ENCODE measurements at places on chromosomes 6 and 20.

DNA sequence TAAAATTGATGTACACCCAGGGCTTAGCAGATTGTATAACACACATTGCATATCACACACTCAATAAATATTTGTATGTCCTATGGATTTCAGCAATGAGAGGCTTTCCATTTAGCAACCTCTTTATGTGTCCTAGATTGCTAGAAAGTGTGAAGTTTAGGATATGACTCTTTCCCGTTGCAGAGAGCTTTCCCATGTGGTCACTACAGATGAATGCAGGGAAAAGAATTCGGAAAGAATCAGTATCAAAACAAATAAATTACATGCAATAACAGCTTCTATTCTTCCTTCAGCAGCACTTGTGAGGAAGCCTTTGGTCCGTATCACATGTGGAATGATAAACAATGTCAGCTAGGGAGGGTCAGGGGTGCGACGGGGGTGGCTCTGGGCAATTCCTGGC is 870.1 kb downstream of the C6orf118 start:
- no peak for DNase-seq

GRCh38 chr6:85610182-85610895 is 16.7 kb upstream of the SNX14 start:
- no peak for DNase-seq

GRCh38 chr6:21986703-21987102 is 310.1 kb downstream of the PRL start:
- DNase-seq = no peak

- DNase-seq = no peak
Observed at GRCh38 chr6:100342830-100343229, 121.9 kb downstream of the SIM1 start.

DNA sequence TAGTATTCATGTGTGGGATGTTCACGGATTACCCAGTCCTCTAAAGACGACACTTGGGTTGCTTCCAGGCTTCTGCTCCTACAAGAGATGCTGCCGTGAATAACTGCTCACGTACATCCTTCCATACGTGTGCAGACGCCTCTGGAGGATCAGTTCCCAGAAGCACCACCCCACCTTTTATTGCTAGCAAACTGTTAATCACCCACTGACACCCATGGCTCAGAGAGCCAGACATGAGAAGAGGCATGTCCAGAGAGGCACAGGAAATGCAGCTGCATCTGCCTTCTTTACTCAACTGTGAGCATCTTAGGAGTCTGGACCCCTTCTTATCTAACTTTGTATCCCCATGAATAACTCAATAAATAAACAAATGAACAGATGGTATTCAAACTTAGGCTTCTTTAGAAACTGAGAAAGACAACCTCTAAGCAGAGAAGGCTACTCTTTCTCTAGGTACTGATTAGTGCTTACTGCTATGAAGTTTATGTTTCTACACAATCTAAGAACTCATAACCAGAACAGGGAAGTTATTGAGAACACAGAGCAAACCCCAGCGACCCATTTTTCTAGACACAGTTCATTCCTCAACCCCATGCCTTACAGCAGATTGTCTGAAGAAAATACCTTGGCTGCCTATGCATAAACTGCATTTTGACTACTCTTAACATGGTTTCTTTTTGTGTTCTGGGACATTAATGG is 228.7 kb upstream of the RREB1 start:
- DNase-seq = no peak
